Uterus (tissue), 4 donors: ENCODE measurements at places on chromosomes 5 and 9.

DNA sequence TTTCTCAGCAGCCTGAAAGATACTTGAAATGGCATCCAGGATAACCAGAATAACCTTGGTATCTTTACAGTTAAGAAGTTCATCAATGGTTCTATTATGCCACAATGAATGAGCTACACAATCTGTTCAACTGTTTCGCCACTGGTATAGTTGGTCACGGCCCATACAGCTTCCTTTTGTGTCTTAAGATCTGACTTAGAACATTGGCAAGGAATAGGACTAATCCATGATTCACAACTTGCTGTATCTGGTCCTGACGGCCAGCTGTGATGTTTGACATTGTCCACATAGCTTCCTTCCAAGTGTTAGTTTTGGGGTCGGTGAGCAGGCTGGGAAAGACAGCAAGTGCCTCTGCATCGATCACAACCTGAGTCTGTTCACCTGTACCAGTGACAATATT, 113.3 kb upstream of the RAD23B start:
- no peak for DNase-seq

- no peak for DNase-seq
Observed at GRCh38 chr5:106307265-106307664, 1363.5 kb downstream of the EFNA5 start.

- DNase-seq, result no peak
Observed at GRCh38 chr5:120388016-120388781, 75.9 kb upstream of the PRR16 start.

DNA sequence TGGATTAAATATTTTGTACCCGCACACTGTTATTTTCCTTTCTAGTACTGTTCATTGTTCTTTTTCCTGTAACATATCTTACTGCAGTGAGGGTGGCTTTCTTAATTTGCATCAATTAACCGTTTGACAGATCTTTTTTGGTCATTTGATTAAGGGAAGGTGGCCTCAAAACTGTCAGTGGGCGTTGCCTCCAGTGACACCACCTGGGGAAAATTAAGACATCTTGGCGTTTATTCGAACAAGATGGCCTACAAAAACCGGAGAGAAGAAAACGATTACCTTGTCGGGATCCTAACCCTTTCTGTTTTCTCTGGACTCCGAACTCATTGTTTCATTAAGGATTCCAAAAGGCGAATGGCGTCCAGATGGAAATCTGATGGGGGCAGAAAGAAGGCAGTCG, 2.0 kb downstream of the BASP1 start:
- no peak for DNase-seq

DNA sequence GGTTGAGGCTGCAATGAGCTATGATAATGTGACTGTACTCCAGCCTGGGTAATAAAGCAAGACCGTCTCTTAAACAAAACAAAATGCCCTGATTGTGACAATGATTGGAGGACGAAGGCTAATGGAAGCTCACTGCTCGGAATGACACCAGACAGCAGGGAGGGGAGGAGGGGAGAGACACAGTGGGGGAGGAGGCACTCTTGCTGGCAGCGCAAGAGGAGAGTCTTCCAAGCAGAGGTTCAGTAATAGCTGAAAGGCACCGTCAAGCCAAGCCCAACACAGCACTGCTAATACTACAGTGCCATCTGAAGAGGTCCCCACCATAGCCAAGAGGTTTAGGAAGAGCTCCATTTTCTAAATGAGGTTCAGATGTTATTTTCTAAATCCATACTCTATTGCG, 102.3 kb downstream of the GLDC start:
- no peak for DNase-seq

DNA sequence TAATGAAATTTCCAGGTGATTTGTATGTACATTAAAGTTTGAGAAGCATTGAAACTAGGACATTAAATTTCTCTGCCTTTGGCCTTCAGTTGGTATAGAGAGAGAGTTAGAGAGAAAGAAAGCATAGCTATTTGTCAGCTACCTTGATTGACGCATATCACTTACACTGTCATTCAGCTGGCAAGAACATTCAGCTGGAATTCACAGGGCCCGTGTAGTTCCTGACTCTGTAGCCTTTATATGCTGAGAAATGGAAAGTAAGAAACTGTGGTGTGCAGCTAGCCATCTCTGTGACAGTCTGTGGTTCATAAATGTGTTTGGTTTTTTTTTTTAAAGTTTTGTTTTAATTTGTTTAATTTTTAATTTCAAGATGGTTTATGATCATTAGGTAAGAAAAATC, 58.9 kb downstream of the DMXL1 start:
- DNase-seq, result no peak

DNA sequence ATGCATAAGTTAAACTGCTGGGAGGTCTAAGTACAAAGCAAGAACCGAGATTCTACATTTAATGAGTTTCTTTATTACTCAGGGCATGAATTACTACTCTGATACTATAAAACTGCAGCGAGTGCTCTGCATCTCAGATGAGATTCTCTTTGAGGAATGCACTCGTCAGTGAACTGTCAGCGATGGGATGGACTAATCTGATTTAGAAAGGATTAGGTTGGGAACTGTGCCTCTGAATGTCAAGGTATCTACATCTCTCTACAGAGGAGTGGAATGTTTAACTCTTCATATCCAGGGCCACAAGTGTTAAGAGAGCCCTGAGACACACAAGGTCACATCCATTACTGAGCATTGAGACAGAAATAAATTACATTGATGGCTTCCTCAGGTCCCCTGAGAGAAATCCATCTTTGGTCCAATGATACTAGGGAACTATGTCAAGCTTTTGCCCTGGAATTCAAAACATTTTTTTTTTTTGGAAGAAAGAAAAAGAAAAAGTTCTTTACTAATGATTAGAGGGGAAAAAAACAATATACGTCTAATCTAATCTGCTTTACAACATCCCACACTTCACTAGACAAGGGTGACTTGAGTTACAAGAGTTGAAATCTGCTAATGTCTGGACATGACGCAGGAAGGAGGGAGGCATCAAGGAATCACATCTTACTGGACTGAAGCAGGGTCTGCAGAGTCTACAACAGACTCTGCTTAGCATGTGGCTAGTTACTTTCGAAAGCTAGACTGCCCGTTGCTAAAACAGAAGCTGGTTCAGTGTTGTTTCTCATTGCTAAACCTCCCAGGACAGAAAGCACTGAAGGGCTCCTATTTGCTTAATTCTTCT, 270.0 kb upstream of the TLE4 start:
- DNase-seq, result no peak

- DNase-seq, result no peak
Observed at GRCh38 chr5:60487476-60487875, 212.5 kb downstream of the DEPDC1B start.

DNA sequence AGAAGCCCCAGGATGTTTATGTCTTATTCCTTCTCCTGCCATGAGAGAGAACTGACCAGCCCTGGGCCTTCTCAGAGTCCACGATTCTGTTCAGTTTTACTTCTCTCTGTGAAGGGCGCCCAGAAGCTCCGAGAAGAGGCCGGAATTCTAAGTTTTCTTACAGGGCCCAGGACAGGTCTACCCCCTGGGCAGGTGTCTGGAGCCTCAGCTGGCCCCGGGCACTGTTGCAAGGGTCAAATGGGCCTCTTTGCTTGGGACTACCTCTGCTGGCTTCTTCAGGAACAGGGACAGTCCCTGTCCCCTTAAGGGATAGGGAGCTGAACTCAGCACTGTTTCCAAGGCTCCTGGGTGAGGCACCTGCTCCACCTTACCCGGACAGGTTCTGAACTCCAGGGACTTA, 55.0 kb downstream of the RASGEF1C start:
- no peak for DNase-seq

GRCh38 chr9:19770973-19771372, 17.9 kb downstream of the SLC24A2 start:
- DNase-seq, result no peak

- no peak for DNase-seq
Observed at GRCh38 chr5:115810761-115811160, 5.7 kb downstream of the CDO1 start.

GRCh38 chr5:522899-523440, 1.3 kb downstream of the SLC9A3 start:
- no peak for DNase-seq

- no peak for DNase-seq
Observed at GRCh38 chr5:10832421-10832820, 71.4 kb upstream of the DAP start.

DNA sequence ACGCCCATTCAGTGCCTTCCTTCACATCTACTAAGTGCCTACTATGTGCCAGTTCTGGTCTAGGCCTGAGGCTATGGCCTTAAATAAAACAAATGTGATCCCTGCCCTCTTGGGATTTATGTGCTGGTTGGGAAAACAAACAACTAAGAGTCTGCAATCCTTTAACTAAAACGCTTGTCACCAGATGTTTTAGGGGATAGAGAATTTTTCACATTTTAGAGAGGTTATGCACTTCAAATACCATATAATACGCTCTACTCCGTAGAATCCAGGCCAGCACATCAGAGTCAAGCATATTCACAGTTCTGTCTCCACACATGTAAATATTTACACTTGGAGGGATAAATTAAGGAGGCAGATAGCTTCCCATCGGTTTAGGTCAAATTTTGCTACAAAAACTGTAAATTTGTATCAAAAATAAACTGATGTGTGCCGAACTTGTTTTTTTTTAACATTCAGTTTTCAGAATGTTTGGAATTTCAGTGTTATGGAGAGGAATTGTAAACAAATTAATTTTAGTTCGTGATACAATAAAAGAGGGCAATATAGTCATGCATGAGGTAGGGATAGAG, 22.0 kb upstream of the ADRA1B start:
- DNase-seq, result no peak

DNA sequence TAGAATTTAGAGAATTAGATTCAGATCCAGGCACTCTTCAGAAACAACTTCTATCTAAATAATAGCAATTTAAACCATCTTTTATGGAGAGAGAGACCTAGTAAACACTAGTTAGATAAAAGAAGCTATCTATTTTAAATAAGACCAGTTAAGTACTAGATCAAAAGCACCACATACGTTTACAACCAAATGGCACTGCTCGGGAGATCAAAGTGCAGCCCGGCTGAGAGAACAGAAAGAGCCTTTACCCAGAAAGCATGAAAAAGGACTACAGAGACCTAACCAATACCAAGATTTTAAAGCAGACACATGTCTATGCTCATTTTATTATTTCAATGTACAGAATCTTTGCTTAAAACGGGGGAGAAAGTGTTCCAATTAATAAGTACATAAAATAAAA, 30.8 kb downstream of the LIX1 start:
- no peak for DNase-seq

- no peak for DNase-seq
Observed at GRCh38 chr5:181255836-181256578, 4.9 kb downstream of the TRIM52 start.

DNA sequence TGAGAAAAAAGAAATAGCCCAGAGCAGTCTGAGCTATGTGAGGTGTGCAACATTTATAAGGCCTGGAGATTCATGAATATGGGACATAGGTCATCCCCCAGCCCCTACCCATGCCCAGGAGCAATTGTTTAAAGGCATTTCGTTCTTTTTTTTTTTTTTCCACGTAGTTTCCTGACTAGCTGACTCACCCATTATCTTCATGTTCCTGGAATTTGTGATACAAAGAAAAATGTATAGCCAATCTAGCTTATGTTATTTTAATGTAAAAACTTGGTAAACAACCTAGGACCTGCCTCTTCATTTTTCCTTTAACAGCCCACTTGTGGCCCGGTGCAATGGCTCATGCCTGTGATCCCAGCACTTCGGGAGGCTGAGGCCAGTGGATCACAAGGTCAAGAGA, 81.3 kb downstream of the OSTF1 start:
- DNase-seq, result no peak

DNA sequence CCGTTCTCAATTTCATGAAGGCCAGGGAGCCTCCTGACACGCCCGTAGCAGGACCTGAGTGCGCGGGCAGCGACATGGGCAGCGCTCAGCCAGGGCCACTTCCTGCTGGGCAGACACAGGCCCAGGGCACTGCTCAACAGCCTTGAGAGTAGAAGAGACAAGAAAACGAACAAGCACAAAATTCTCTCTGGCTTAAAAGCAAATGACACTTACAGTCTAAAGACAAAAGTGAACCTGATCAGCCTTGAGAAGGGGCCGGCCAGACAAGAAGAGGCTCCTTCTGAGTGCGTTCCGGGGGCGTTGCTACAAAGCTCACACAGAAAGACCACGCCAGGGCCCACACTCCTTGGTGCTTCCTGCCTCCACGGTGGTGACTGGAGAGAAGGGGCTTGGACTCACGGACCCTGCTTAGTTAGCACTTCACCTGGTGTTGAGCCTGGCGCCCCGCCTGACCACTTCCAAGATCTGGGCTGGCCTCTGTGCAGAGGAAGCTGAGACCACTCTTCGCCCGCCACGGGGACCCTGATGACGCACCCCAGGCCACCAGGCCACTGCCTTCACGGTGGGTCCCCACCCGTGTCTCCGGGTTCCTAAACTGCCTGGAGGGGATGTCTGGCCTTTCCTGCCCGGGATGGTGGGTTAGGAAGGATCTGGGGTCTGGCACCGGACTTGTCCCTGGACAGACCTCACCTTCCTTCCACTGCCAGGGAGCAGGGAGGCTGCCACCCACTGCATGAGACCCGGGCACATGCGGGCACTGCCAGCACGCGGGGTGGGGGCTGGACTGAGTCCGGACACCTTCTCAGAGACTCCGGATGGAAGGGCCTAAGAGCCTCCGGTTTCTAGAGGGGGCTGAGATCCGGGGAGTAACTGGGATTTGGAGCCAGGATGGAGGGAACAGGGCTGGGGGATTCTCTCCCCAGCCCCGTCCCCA, 1.3 kb downstream of the SLC12A7 start:
- no peak for DNase-seq

- no peak for DNase-seq
Observed at GRCh38 chr5:80825786-80826460, 134.2 kb upstream of the RASGRF2 start.
